ENCODE measurements at places on chromosomes 6 and 20.

DNA sequence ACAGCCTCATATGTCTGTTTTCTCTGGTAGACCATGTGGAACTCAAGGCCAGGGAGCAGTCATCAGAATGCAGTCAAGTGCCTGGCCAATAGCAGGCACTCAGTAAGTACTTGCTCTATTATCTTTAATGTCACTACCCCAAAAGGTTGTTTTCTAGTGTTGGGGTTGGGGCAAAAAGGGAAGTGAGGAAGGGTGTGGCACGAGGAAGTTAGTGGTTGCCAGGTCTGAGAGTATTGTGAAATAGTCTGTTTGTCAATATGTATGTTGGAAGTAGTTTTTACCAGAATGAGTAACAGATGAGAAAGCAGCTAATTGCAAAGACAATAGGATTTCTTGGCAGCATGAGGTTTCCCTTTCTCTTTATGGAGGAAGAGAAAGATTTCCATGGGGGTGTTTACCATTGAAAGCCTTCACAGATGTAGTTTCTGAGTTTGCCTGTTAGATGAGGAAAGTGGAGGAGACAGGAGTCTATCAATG, 59.5 kb upstream of the ARMH2 start:
- DNase-seq, result no peak

- DNase-seq, result no peak
Measured at GRCh38 chr20:56467968-56468315, 485 bp upstream of the RTF2 start.

DNA sequence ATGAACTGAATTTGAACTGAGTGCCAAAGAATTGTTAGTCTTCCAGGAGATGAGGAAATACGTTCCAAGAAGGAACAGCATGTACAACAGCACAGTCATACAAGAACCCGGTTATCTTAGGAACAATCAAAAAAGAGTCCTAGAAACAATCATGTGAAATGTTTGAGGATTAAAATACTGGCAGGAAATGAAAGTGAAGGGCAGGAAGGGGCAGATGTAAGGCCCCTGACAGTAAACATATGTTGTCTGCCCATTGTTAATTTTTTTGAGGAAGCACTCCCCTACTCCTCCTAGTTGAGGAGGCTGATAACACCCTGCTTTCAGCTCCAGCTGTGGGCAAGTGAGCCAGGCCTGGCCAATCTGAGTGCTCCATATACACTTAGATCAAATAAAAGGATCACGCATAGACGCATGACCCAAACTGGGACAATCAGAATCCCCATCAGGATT, 220.9 kb downstream of the HACE1 start:
- DNase-seq, result no peak

GRCh38 chr20:5080384-5080877, 39.3 kb downstream of the PCNA start:
- DNase-seq, result no peak

- no peak for DNase-seq
Measured at GRCh38 chr6:119986934-119987549, 637.5 kb upstream of the MAN1A1 start.
